ENCODE measurements at places on chromosomes 3 and 15.

DNA sequence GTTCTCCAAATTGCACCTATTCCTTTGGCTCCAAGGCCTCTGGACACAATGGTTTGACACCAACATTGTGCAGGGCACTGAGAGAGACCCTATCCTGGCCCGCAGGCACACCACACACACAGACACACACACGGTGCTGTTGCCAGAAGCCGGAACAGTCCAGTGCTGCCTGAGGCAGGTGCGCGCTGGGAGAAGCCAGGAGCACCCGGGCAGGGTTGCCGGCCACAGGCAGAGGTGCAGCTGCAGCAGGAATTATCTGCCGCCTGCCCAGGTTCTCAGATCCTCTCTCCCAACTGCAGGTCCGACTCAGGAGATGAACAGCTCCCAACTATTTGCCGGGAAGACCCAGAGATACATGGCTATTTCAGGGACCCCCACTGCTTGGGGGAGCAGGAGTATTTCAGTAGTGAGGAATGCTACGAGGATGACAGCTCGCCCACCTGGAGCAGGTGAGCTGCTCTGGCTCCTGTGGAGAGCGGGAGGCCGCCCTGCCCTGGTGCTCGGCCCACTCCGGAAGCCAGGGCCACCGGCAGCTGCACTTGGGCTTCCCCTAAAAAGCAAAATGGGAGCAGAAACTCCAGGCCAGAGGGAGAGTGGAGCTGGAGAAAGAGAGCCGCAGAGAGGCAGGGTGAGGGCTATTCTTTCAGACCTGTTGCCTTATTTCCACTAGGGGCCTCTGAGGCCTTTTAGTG, 42.9 kb downstream of the CHDH start:
- DNase-seq: no peak

DNA sequence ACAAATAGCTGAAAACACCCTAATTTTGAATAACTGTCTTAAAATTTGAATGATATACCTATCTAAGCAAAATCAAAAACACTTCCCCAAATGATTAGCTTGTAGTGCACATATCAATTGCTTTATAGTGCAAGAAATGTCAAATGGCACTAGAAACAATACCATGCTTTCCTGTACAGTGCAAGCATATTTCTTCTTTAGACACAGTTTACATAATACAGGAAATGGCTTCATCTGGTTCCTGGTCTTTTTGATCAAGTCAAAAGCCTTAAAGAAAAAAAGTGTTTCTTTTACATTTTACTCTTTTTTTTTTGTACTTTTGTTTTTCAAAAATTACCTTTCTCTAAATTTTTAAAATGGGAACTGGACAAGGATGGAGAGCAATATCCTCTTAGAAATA, 352.1 kb downstream of the MECOM start:
- no peak for DNase-seq

- no peak for DNase-seq
Measured at GRCh38 chr3:63824309-63824708, 5.2 kb downstream of the C3orf49 start.

- DNase-seq: no peak
Measured at GRCh38 chr3:6567241-6567640, 293.7 kb upstream of the GRM7 start.

DNA sequence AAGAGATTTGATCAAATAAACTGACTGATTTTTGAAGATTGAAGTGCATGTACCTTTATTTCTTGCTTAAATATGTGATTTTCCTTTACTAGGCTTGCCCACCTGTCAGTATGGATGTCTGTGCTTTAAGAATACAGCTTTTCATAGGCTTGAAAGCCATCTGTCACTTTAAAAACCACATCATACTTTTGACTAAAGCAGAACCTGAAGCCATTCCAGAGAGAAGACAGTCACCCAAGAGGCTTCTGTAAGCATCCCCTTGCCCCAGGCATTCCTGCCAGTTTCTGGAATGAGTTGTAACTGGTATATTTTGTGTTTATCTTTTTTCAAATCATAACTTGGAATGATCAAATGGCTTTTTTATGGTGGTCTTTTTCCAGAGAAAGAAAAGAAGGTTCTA, 24.0 kb downstream of the HPS3 start:
- no peak for DNase-seq

DNA sequence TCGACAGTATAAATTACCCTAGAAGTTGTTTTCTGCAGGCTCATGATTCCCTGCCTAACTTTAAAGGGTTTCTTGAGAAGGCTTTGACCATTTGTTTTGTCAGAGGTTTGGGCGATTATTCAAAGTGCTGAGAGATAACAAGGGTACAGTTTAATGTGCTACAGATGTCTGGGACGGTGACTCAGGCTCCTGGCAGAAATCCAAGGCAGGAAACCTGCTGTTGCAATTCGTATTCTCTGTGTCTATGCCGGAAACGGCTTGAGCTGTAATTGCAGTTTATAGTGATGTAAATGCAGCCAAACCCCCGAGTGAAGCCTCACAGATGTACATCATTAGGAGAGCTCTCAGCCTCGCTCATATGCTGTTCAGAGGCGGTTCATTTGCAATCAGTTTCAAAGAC, 65.6 kb downstream of the SYNPR start:
- DNase-seq: no peak

GRCh38 chr15:22942877-22943276, 37.3 kb downstream of the CYFIP1 start:
- DNase-seq: no peak

DNA sequence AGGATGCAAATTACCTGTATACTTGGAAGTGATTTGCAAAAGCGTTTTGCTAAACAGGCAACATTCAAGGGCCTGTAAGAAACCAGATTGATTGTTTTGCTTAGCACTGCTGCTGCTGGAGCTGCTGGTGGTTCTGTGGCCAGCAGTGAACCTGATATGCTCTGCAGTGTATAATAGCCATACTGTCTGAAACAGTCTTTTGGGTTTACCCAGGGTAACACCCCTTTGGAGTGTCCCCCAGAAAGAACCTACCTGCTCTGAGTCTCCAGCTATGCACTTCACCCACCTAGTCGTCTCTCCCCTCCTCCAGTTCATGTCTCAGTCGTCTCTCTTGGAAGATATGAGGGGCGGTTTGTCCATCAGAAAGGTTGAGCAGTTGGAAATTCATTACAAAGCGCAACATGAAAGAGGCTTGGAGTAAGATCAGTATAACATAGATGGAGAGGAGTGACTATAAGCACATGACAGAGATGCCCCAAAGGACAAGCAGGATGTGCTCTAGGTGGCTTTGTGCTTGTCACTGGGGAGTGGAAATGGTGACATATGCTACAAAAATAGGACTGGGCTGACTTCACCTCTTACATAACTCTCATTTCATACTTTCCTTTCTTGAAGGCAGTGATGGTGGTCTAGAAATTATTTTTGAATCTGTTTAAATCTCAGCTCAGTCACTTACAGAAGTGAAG, 3.8 kb downstream of the MKRN2 start:
- DNase-seq: no peak

GRCh38 chr15:92683511-92683834, 27.9 kb upstream of the FAM174B start:
- no peak for DNase-seq

GRCh38 chr3:63559884-63560283, 92.6 kb upstream of the SNTN start:
- DNase-seq: no peak

DNA sequence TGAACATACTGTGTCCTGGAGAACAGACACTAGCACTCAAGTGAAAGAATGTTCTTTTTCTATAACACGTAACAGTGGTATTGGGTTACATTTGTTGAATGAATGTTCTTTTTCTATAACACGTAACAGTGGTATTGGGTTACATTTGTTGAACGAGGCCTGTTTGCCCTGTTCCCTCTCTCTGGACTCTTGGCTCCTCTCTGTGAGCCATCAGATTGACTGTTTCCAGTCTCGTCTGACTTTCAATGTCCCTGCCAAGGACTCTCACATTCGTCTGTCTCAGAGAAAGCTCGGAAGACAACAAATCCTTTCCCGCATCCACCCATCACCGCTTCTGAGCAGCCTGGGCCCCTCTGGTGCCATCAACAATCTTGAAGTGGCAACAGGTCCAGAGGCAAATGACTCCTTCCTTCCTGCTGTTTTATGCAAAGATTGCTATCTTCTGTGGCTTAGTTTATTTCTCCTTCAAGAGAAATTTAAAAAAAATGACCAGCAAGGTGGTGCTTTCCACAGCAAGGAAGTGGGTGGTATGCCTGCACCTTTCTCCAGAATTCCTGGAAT, 8.0 kb downstream of the TMEM45A start:
- no peak for DNase-seq

DNA sequence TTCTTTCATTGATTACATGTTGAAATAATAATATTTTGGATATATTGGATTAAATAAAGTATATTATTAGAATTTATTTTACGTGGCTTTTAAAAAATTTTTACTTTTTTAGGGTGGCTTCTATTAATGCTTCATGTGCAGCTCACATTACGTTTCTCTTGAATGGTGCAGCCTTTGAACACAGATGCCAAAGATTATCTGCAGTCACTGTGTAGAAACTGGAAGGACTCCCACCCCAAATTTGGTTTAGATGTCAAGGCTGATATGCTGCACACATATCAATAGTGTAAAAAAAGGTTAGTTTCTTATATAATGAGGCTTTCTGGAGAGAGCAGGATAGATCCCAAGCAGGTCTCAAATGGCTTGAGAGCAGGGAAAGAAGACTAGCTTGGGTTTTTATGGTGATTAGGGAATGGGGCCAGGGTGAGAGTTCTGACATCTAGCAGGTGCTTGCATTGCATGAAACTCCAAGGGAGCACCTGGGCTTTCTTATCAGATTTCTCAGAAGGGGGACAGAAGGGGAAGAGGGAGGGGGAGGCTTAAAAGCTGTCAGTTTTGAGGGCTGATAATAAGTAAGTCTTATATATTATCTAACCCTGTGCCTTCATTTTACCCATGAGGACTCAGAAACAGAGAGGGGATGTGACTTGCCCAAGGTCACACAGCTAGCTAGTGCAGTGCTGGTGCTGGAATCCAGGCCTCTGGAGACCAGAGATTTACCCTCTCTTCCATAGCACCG, 89.6 kb downstream of the CHST2 start:
- DNase-seq: no peak

GRCh38 chr3:139292192-139292591, 51.6 kb upstream of the MRPS22 start:
- DNase-seq: no peak

DNA sequence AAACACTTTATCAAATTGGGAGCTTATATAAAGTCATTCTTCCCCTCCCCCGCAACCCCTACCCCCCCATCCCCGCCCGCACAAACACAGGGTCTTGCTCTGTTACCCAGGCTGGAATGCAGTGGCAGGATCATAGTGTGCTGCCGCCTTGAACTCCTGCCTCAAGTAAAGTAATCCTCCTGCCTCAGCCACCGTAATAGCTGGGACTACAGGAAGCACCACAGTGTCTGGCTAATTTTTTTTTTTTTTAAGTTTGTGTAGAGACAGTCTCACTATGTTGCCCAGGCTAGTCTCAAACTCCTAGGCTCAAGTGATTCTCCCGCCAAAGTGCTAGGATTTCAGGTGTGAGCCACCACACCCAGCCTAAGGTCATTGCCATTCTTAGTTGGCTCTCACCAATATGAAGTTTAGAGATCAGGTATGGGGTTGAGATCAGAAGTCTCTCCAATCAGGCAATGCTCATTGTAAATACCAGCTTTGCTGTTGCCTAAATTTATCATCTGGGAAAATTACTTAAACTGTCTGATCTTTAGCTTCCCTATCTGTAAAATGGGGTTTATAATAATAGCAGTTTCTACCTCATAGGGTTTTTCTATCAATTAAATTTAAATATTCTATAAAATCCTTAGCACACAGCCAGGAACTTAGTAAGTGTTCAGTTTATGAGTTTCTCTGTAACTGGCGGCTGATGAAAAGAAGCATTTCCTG, 60.3 kb downstream of the TGFBR2 start:
- no peak for DNase-seq

DNA sequence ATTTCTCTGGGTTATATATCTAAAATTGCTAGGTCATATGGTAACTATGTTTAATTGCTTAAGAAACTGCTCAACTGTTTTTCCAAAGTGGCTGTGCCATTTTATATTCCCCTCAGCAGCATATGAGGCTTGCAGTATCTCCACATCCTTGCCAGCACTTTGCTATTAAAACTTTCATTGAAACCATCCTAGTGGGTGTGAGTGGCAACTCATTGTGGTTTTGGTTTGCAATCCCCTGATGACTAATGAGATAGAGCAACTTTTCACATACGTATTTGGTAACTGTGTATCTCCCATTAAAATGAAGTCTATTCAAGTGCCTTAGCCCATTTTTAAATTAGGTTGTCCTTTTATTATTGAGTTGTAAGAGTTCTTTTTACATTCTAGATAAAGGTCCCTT, 17.3 kb downstream of the KPNA1 start:
- peak; percentile 17 for DNase-seq

- DNase-seq: no peak
Measured at GRCh38 chr3:37863949-37864822, 2.5 kb downstream of the CTDSPL start.

- DNase-seq: no peak
Measured at GRCh38 chr3:157453824-157454223, 17.2 kb downstream of the PTX3 start.

GRCh38 chr15:40248006-40248783, 9.3 kb downstream of the PAK6 start:
- no peak for DNase-seq

GRCh38 chr3:124064050-124064449, 72.1 kb upstream of the ROPN1 start:
- DNase-seq: no peak

- no peak for DNase-seq
Measured at GRCh38 chr3:154590675-154591384, 160.8 kb upstream of the GPR149 start.

GRCh38 chr15:80459380-80459779, 55.2 kb downstream of the ARNT2 start:
- DNase-seq: no peak

GRCh38 chr15:101461097-101461496, 28.4 kb downstream of the PCSK6 start:
- DNase-seq: no peak

DNA sequence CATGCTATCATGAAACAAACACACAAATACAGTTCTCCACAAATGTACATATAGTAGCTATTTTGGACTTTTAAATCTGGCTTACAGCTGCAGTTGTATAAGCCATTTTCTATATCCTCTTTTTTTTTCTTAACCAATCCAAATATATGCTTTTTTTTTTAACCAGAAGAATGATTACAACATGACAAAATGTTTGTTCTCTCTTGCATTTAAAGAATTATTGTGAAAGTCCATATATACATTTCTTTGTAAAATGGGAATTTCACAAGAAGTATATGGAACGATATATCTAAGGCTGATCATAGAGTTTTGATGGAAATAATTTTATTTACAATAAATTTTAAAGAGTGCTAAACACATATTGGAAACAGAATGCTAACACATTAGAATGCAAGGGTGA, 95.6 kb downstream of the CD200R1L start:
- DNase-seq: no peak

All from effector memory CD8-positive, alpha-beta T cell (primary cell).